Fibroblast of skin of left biceps (primary cell): ENCODE measurements at places on chromosomes 4 and X.

DNA sequence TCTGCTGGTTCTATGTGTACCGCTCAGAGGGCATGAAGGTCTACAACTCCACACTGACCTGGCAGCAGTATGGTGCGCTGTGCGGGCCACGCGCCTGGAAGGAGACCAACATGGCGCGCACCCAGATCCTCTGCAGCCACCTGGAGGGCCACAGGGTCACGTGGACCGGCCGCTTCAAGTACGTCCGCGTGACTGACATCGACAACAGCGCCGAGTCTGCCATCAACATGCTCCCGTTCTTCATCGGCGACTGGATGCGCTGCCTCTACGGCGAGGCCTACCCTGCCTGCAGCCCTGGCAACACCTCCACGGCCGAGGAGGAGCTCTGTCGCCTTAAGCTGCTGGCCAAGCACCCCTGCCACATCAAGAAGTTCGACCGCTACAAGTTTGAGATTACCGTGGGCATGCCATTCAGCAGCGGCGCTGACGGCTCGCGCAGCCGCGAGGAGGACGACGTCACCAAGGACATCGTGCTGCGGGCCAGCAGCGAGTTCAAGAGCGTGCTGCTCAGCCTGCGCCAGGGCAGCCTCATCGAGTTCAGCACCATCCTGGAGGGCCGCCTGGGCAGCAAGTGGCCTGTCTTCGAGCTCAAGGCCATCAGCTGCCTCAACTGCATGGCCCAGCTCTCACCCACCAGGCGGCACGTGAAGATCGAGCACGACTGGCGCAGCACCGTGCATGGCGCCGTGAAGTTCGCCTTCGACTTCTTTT lies 32.2 kb downstream of the WFS1 start:
- no peak for DNase-seq

GRCh38 chr4:5168891-5169290 lies 117.6 kb downstream of the STK32B start:
- no peak for DNase-seq

- DNase-seq: no peak
These were observed 216.6 kb downstream of the DCTD start for GRCh38 chr4:182700362-182701160.

DNA sequence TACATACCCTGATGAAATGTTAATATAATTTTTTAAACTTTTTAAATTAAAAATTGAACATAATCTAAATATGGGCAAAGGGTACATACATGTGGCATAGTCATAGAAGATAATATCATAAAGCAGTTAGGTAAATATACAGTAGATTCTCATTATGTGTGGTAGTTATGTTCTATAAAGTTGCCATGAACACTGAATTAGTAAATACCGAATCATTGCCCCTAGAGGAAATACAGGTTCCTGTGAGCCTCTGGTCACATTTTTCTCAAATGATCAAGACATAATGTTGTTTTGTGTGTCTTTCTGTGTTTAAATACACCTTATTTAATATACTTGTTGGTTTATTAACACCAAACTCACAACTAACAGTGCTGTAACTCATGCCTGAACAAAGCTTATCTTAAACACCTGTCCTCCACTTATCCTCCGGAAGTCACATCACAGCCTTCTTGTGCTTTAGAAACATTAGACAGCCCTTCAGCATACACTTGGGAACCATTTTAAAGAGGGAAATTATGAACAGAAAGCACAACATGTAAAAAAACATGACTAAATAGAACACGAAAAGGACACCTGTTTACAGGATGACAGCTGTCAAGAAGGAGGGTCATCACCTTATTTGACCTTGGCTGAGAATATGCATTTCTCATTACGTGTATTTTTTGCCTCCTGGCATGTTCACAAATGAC lies 169.4 kb upstream of the NAP1L5 start:
- no peak for DNase-seq

DNA sequence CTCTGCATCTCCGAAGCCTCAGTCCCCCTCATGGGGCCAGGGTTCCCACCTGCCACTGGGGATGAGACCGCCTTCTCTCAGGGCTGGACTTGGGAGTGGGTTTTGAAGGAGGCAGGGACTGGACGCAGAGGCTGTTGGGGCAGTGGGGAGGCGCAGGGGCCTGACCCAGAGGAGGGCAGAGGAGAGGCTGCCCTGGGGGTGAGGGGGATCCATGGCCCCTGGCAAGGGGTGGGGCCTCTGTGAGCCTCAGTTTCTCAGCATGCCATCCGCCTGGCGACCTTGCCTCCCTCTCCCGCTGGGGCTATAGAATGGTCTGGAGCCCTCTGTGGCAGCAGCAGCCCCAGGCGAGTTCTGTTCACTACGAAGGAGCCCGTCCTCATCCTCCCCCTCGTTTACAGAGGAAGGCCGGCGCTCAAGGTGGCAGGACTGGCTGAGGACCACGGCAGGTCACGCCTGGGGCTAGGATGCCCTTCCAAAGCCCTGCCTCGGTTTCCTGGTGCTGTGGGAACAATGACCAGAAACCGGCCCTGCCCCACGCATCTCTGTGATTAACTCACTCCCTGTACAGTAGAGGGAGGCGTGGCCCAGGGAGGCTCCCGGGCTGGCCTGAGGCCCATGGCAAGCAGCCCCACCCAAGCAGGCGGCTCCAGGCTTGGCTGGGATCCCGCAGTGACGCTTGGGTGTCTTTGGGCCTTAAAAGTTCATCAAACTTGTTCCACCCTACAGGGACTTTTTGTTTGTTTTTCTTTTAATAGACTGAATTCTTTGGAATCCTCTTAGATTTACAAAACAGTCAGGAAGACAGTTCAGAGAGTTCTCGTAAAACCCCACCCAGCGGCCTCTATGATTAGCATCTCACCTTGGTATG lies 16.0 kb upstream of the SH3TC1 start:
- no peak for DNase-seq

DNA sequence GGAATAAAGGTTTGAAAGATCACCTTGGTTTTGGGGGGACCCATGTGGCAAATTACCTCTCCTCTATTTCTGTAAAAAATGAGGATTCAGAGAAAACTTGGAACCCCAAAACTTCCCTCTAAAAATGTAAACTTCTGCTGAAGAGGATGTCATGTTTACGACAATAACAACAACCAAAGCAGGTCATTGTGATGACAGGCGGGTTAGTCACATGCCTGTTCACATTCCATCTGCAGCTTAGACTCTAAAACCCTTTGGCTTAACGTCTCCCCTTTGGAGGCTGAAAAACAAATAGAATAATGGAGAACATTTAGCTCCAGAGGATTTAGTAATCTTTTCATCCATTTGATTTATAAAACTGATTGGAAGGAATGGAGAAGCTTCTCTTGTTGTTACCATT lies 75.0 kb upstream of the FAM9C start:
- DNase-seq: no peak

- peak; percentile 57 for DNase-seq
These were observed 47.4 kb upstream of the HOPX start for GRCh38 chr4:56728512-56728911.
